Activated CD4-positive, CD25-positive, alpha-beta regulatory T cell treated with anti-CD3 and anti-CD28 coated beads, Interleukin-2, amount 50 U/mL, for 72 hours (primary cell): ENCODE measurements at places on chromosomes 5 and 9.

DNA sequence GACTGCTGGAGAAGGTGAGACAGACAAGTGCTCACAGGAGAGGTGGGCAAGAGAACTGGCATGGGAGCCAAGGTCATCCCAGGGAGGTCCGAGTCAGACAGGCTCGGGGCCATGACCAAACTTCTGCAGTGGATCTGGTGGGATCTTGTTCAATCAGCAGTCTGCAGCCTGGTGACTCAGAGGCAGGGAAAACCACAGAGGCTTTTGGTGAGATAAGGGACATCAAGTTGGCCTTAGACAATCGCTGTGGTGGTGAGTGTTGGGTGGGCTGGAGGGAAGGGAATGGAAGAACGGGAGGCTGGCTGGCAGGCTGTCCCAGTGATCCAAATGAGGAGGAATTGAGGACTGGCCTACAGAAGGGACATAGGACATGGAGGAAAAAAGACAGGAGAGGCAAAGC, 123.8 kb downstream of the TMEM174 start:
- DNase-seq, result no peak

DNA sequence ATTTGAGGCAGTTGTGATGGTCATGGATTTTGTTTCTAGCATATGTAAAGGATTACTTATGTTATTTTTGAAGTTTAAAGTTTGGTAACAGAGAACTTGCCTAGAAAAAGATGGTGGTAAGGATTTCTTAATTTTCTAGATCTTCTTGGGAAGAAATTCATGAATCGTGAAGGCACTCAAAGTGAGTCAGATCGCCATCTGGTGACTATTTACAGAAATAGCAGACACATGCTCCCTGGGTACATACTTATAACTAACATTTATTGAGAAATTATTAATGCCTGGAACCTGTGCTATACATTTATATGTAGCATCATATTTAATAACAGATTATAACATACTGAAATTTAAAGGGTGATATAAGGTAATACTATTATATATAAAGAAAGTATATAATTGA, 299.7 kb downstream of the IZUMO3 start:
- no peak for DNase-seq

DNA sequence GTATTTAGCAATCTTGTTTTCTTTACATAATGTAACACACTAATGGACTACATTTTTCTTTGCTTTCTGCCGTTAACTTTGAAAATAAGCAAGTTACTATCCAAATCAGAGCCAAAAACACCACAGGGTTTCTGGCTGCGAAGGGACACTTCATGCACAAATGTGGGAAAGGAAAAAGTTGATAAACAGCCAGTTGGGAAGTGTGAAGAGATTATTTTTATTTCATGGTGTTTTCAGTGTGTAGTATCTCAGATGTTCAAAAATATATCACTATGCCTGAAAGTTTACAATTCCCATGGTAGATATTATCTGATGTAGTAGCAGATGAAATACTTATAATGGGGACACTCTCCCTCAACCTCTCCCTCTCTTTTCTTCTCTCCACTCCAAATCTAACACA, 135.3 kb downstream of the CETN3 start:
- no peak for DNase-seq

DNA sequence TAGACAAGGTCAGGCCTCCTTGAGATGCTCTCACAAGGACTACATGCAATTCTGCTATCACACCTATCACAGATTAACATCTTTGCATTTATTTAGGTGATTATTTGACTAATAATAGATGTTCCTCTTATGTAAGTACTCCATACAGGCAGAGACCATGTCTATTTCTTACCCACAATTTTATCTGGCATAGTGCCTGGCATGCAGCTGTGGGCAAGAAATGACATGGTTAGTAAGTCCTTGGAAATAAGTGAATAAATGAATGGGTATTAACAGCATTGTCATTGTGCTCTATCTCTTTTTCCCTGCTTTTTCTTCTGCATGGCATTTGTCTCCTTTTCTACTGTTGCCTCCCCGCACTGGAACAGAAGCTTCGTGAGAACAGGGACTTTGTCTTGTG, 49.4 kb downstream of the SLC22A5 start:
- DNase-seq, result no peak

GRCh38 chr5:96329886-96330529, 103.0 kb downstream of the PCSK1 start:
- no peak for DNase-seq

DNA sequence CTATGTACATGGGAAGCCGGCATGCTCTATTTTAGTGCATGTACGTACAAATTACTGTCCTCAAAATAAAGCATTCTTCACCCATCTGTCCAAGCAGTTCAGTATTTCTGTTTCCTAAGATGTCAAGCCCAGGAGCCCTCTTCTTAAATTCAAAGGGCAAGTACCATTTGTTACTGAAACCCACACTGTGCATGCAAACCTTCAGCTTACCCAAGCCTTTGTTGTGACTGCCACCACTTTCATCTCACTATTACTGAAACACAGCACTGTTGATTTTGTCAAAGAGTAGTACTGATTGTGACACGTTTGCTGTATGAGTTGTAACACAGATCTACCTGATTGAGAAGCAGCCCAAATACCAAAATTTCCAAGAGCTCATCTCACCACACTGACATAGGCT, 390.4 kb upstream of the IZUMO3 start:
- DNase-seq, result no peak
